ENCODE measurements at places on chromosomes 5 and 9. TPM values are rescaled to one million over a fixed set of nuclear protein-coding genes. Genes with fewer than 3 reads are reported as not detected.

DNA sequence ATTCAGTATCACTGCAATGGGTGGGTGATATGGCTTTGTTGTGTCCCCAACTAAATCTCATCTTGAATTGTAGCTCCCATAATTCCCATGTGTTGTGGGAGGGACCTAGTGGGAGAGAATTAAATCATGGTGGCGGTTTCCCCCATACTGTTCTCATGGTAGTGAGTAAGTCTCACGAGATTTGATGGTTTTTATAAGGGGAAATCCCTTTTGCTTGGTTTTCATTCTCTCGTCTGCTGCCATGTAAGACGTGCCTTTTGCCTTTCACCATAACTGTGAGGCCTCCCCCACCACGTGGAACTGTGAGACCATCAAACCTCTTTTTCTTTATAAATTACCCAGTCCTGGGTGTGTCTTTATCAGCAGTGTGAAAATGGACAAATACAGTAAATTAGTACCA lies 9.5 kb upstream of the NANS start:
- DNase-seq, result no peak

- no peak for DNase-seq
Measured at GRCh38 chr9:122076117-122076516, 17.0 kb downstream of the TTLL11 start.

DNA sequence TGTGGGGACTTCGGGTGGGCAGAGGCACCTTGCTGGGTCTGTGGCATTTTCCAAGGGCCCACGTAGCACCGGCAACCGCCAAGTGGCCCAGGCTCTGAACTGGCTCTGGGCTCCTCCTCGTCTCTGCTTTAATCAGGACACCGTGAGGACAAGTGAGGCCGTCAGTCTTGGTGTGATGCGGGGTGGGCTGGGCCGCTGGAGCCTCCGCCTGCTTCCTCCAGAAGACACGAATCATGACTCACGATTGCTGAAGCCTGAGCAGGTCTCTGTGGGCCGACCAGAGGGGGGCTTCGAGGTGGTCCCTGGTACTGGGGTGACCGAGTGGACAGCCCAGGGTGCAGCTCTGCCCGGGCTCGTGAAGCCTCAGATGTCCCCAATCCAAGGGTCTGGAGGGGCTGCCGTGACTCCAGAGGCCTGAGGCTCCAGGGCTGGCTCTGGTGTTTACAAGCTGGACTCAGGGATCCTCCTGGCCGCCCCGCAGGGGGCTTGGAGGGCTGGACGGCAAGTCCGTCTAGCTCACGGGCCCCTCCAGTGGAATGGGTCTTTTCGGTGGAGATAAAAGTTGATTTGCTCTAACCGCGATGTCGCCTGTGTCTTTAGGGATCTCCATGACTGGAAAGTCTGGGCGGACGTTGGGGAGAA lies 5.8 kb downstream of the DPP7 start:
- DNase-seq, result no peak

- no peak for DNase-seq
Measured at GRCh38 chr5:108753877-108754276, 6.2 kb downstream of the FER start.

DNA sequence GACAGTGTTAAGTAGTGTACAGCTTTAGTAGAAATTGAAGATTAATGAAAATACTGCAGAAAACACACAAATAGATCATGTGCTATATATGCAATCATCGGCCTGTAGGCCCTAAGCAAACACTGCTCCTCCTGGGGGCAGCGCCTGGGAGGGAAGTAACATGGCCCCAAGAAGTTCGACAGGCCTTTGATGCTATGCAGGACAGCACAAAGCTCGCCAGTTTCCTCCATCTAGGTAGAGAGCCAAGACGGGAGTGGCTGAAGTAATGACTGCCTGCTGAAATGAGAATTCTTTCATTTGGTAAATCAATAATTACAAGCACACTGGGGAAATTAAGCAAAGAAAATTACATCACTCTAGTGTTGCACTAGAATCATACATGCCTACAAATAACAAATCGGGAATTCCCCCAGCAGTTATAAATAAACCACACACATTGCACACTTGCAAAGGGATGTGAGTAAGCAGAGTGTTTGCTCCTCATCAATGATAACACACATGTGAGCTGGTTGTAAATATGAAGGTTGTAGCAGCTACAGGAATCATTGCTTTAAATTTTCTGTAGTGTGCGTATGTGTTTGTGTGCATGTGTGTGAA lies 219.9 kb upstream of the NFIL3 start:
- DNase-seq, result no peak

DNA sequence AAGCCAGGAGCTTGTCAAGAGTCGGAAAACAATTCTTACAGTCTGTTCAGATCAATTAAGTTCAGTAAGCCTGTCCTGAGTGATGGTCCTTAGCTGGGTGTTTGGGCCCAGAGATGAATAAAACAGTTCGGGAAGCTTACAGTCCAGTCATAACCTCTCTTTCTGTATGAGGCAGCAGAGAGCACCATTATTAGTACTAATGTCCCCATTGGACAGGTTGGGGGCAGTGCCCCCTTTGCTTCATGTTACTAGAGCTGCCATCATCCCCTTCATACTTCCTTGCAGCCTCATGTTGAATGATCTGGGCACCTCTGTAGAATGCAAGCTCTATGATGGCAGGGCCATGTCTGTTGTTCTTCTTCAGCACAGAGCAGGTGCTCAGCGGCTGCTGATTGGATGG lies 9.8 kb downstream of the DOCK2 start:
- DNase-seq, result no peak

DNA sequence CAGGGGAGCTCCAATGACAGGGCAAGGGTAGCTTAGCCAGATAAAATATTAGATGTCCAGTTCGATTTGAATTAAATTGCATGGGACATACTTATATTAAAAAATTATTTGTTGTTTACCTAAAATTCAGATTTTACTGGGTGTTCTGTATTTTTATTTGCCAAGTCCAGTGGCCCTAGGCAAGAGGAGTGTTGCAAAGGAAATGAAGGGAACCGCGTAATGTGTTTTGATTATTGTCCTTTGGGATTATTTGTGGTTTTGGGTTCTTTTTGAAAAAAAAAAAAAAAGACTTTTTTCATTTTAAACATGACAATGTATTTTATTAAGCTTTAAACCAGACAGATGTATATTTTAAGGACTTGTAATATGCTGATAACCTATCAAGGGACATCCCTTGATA lies 179.3 kb downstream of the C9orf152 start:
- DNase-seq, result no peak

The SAPCD2 gene
- total RNA-seq, result 8.1 TPM

The TAF1L gene
- not detected for total RNA-seq

The CKMT2 gene
- total RNA-seq, result not detected

The CAVIN4 gene
- 1.0 TPM for total RNA-seq

The KIF24 gene
- 3.4 TPM for total RNA-seq

The AGXT2 gene
- total RNA-seq, result not detected

Data from SK-MEL-5 (cell line).